Cardiac muscle cell (in vitro differentiated cells and primary cell): ENCODE measurements at places on chromosomes 2 and 18.

GRCh38 chr18:72995558-72995957, 127.8 kb upstream of the NETO1 start:
- DNase-seq: no peak

DNA sequence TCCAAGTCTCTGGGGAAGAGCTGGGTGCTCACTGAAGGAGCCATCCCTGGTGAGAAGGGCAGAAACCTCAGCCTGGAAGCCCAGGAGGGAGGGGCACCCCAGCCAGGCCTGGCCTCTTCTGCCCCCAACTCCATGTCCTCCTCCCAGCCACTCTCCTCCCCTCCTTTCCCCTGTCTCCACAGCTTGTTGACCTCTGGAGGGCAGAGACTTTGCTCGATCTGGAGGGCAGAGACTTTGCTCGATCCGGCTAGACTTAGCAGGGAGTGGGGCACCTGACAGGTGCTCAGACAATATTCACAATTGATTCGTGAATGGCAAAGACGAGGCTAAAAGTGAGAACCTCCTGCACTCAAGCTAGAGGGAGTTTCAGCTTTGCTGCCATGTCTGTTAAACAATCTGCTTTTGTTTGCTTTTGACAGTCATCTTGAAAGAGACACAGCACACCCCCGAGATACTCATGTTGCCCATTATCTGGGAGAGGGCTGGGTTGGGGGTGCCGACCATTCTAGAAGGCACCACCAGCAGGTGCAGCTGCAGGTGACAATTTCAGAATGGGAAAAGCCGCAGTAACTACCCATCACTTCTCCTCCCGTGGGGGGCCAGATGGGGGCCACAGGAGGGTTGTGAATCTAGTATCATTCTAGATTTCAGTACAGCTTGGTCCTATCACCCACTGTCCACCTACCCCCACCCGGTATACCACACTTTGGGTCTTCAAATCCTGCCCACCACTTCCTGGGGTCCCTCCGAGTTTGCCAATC, 54.8 kb downstream of the DNMT3A start:
- no peak for DNase-seq

DNA sequence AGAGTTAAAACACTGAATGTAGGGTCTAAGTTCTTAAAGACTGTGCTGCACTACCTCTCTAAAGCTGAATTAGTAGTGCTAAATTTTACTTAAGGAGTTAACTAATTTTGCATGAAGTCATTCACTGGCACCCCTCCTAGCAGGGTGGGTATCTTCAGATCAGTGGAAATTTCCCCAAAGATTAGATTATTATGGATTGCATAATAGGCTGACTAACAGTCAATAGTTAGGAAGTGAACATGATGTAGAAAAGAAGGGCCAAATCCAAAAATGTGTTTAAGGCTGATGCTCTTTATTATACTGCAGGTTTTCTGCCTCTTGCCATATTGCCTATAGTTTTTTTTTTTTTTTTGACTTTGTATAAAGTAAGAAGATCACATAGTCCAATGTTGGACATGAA, 5.2 kb downstream of the ZNF638 start:
- DNase-seq: no peak

DNA sequence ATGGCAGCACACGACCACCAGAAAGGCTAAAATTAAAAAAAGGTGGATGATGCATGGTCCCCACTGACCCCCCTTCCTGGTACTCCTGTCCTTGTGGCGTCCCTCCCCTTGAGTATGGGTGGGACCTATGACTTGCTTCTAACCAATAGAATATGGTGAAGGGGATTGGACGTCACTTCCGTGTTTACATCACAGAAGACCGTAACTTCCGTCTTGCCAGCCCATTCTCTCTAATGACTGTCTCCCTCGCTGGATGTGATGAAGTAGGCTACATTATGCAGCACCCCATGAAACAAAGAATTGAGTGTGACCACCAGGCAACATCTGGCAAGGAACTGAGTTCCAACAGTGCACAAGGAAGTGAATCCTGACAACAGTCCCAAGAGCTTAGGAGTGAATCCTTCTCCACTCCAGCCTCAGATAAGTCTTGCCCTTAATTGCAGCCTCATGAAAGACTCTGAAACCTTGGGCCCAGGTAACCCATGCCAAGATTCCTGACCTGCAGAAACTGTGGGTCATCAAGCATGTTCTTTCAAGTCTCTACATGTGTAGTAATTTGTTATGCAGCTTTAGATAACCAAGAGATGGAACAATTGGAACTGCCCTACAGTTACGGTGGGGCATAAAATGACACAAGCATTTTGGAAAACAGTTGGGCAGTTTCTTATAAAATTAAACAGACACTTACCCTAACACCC, 80.1 kb upstream of the NPAS2 start:
- DNase-seq: no peak

GRCh38 chr2:160747501-160748170, 254.0 kb upstream of the RBMS1 start:
- DNase-seq: no peak

- no peak for DNase-seq
Measured at GRCh38 chr2:239360421-239361310, 40.2 kb downstream of the HDAC4 start.

GRCh38 chr18:23237524-23238151, 102.4 kb downstream of the CABLES1 start:
- peak; percentile 69 for DNase-seq

- DNase-seq: no peak
Measured at GRCh38 chr18:34084635-34085034, 140.1 kb downstream of the NOL4 start.

DNA sequence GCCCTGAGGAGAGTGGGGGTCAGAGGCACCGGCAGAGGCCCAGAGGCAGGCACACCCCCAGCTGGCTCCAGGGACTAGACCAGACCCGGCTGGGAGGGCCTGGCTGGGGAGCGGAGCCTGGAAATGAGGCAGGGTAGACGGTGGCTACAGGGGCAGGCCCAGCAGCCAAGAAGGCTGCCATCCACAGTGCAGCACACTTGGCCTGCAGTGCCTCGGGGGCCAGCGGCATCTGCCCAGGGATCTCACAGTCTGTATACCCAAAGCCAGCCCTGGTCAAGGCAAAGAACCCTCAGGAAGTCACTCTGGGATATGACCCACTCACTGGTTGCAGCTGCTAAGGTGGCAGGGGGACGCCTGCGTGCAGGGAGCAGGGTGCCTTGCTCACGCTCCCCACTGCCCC, 17.8 kb downstream of the PER2 start:
- no peak for DNase-seq

DNA sequence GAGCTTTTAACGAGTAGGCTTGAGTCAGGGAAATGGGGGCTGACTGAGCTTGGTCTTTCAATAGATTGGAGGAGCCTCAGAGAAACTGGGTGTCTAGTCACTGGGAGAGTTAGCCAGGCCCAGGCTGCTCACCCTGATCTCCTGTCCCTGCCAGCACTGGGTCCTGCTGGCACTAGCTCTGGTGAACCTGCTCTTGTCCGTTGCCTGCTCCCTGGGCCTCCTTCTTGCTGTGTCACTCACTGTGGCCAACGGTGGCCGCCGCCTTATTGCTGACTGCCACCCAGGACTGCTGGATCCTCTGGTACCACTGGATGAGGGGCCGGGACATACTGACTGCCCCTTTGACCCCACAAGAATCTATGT, 720 bp downstream of the KRTCAP3 start:
- no peak for DNase-seq

GRCh38 chr2:240579771-240580614, 6.5 kb upstream of the CAPN10 start:
- DNase-seq: peak; percentile 94

DNA sequence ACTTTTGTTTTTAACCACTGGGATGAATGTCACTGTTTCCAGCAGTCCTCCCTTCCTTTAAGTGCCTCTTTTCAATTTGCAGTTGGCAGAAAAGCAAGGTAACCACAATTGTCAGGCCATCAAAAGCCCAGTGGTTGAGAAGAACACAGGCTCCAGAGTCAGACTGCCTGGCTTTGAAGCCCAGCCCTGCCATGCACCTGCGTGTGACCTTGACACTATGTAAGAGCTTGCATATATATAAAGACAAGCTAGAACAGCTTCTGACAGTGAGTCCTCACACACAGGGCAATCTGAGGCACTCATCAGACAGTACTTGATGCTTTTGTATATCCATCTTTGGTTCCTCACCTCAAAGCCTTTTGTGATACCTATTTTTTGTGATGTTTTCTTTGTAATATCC, 11.0 kb downstream of the CCBE1 start:
- DNase-seq: no peak

GRCh38 chr18:60596928-60597327, 224.4 kb upstream of the MC4R start:
- no peak for DNase-seq

DNA sequence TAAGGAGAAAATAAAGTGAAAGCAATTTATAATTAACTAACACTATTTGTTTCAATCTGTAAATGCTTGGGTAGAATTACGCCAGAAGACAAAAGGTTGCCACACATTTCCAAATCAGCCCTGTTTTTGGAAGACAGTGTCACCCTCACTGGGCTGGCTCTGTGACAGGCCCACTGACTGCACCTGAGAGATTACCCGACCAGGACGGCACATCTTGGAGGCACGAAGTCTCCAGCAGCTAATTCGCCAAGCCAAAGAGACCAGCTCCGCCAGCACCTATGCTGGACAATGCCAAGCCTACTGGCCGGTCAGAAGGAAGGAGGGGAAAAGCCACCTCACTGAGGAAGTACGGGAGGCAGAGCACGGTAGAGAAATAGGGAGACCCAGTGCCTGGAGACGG, 61.9 kb downstream of the CYB5A start:
- DNase-seq: no peak

- no peak for DNase-seq
Measured at GRCh38 chr2:43823751-43824150, 14.9 kb downstream of the ABCG5 start.

DNA sequence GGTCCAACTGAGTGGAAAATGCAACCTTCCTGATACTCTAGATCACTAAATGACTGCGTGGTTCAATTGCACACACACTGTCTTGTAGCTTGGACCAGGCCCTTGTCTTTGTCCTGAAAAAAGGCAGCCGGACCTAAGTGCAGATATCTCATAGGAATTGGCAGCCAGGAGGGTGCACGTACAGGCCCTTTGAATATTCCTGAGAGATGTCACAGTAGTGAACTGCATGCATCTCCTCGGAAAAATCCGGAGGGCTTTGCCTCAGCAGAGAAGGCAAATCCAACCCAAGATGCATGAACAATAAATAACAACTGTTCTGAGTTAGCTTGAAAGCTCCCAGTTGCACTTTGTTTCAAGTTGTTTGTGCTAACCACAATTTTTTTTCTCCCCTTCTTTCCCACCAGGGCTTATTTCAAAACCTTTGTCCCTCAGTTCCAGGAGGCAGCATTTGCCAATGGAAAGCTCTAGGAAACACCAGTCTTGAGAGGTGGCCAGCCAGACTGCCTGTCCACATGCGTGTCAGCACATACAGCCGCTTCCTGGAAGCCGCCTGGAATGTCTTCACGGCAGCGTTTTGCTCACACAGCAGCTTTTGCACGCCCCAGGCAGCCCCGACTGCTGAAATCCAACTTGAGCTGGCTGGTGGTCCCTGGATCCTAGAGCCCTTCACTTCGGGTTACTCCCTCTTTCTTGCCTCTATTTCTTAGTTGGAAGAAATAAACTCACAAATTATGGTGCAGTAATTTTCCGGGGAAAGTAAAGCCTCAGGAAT, 54.4 kb upstream of the FOSL2 start:
- peak; percentile 97 for DNase-seq

DNA sequence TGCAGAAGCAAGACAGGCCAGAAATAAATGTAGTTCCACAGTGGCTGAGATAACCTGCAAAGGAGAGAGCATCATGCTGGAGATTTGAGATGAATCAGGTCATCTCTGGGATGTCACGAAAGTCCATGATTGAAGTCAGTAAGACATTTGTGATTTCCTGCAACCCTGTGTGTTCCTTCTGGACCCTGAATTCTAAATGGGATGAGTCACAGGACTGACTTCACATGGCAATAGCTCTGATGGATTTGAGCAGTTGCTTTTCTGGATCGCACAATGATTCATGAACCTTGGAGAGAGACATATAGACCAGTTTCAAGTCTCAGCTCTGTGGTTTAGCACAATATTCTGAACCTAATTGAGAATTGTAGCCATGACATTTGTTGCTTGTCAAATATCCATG, 102.9 kb downstream of the TSN start:
- DNase-seq: no peak

DNA sequence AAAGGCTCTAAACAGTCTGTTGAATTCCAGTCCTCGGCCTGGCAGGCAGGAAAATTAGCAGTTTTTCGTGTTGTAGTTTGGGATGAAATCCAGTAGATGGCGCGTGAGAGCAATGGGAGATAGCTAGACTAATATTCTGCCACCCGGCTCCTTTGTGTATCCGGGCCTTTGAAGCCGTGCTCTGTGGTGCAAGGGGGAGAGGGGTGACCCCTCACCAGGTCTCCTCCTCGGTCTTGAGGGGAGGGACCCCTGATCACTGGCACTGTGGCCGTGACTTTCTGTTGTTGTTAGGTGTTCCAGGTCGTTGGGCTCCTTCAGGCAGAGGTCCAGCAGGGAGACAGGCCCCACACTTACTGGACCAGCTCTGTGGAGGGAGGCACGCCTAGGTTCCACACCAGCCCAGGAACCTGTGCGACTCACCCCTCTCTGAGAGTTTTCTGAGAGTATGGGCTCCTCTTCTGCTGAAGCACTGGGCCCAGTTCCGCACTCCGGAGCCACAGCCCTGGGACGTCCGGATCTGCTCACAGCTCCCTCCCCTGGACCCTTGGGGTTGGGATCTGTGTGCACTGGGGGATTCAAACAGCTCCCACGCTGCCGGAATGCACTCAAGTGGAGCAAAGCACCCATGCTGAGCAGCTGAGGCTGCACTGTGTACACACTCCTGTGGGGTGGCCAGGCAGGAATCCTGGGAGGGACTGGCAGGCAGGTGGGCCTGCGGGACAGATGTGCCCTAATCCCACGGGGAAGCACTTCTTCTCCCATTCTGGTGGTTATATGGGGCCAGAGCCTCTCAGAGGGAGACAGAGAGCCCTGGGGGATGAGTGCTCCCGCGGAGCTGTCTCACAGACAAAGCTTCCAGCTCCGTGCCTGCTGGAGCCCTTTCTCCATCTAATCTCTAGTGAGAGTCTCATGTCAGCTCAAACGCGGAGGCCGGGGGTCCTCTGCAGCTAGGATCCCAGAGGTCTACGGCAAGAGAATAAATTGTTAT, 8.8 kb downstream of the GKN2 start:
- DNase-seq: peak; percentile 75

GRCh38 chr18:40365526-40365925, 1589.5 kb upstream of the PIK3C3 start:
- DNase-seq: no peak
